ENCODE measurements at places on chromosomes 3 and 15. TPM values are rescaled to one million over a fixed set of nuclear protein-coding genes. Genes with fewer than 3 reads are reported as not detected.
A peak's percentile ranks its signal among the peaks of the same experiment; 100 is the strongest.

DNA sequence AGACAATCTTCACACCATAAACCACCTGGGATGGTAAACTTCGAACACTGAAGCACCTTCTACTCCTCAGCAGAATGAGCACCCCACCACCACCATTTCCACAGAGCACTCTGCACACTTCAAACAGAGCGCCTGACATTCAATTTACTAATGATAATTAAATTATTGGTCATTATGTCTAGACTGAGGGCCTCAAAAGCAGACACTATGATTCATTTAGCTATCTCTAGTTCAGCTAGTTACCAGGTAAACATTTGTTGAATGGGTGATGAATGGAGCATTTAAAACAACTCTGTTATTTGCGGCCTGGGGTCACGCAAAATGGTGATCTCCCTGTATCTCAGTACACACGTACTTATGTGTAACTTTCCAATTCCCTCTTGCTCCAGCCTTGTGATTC is 40.9 kb downstream of the ACAP2 start:
- no peaks in the 10 kb centered on the region for H3K36me3 ChIP-seq
- H3K4me1 ChIP-seq: no peaks in the 10 kb centered on the region
- DNase-seq: no peak

- no peaks in the 10 kb centered on the region for H3K27me3 ChIP-seq
- H3K27ac ChIP-seq: no peak overlapping the region
- no peak overlapping the region for H3K4me3 ChIP-seq
These were observed 51.6 kb downstream of the ZNF621 start for GRCh38 chr3:40576396-40576795.

GRCh38 chr3:2303566-2303965 is 204.9 kb downstream of the CNTN4 start:
- no peaks in the 10 kb centered on the region for H3K4me1 ChIP-seq
- no peaks in the 10 kb centered on the region for H3K27me3 ChIP-seq
- no peaks in the 10 kb centered on the region for H3K36me3 ChIP-seq
- no peak overlapping the region for H3K4me3 ChIP-seq
- DNase-seq: peak; percentile 76
- no peak overlapping the region for H3K27ac ChIP-seq

DNA sequence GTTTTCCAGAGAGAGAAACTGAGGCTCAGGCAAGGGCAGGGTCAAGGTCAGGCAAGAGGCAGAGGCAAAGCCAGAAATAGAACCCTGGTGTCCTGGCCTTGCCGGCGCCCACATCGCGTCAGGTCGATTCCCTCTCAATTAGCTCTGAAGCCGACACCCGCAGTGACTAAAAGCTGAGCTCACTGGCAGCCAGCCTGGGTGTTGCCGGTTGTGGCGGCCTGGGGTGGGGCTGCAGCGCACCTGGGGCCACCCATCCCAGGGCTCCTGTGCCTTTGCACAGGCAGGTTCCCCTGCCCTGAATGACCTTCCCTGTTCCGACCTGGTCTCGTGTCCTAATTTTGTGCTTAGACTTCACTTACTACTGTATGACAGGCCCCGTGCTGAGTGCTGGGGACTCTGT is 6.2 kb downstream of the SEMA3F start:
- H3K27ac ChIP-seq: no peak overlapping the region
- no peak for DNase-seq
- no peaks in the 10 kb centered on the region for H3K36me3 ChIP-seq
- peaks cover 12% of the 10 kb centered on the region for H3K27me3 ChIP-seq
- H3K4me1 ChIP-seq: peaks cover 43% of the 10 kb centered on the region

DNA sequence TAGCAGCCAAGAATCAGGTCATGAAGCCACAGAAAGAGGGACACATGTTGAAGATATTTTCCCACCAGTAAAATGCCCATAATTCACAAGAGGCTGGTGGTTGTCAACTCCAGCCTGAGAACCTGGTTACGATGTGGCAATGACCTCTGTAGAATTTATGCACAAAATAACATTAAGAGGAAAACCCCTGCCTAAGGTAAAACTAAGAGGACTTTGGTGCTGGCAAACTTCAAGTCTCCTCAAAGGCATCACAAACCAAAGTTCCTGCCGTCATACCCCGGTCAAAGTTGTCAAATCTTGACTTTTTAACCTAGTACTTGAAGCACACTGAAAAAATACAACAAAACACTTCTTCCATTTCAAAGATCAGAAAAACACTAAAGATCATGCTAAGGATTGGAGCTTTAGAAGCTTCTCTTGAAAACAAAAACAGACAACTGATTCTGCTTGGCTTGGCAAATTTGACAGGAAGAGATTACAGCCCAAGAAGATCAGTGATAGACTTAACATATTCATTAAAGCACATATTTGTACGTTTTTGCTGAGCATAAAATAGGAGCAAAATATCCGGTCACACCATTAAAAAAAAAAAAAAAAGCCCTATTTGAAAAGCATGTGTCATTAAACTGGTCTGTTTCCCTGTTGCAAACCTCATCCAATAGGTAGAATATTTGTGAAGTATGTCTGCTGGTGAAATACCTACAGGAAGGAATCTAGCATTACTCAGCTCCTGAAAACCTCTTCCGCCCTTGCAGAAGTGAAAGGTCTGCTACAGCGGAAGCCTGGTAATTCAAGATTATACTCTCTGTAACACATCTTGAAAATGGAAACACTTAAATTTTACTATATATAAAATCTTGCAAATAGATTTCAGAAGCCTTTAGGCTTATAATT is 22.8 kb downstream of the EIF4E3 start:
- H3K27me3 ChIP-seq: no peaks in the 10 kb centered on the region
- no peaks in the 10 kb centered on the region for H3K4me1 ChIP-seq
- no peak for DNase-seq

GRCh38 chr3:116233711-116234357 is 211.5 kb downstream of the LSAMP start:
- H3K4me1 ChIP-seq: no peaks in the 10 kb centered on the region
- no peaks in the 10 kb centered on the region for H3K36me3 ChIP-seq
- no peaks in the 10 kb centered on the region for H3K27me3 ChIP-seq
- no peak overlapping the region for H3K4me3 ChIP-seq

DNA sequence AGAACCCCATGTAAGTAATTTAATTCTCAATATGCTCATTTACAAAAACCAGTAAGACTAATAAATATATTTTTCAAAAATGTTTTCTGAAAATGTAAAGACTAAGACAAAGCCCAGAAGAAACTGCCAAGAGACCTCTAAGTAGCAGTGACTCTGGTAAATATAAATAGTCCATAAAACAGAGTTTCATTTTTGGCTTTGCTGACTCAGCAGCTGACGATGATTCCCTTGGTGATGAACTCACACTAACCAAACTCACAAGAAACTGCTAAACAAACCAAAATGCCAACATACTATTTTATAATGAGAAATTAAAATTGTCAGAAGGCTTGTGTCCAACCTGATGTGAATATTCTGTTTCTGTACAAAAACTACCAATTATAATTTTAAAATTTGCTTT is 31.5 kb upstream of the IMPG2 start:
- no peaks in the 10 kb centered on the region for H3K36me3 ChIP-seq
- H3K4me1 ChIP-seq: no peaks in the 10 kb centered on the region
- DNase-seq: no peak

DNA sequence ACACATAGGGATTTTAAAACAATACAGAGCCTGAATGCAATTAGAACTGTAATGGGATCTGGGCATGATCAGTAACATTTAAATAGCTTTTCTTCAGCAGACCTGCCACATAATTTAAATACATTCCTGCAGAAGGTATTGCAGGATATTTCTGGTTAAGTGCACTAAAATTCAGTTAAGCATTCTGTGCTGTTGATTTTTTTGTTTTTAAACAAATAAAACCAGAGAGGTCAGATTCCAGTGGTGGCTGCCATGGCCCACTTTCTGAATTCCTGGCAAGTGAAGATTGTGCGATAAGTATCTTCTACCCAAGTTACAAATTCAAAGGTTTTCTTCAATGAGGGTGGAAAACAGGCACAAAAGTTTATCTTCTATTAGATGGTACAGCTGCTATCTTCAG is 98.7 kb downstream of the RAP2B start:
- H3K27me3 ChIP-seq: no peaks in the 10 kb centered on the region
- H3K36me3 ChIP-seq: no peaks in the 10 kb centered on the region
- H3K27ac ChIP-seq: no peak overlapping the region
- DNase-seq: no peak

GRCh38 chr3:134597390-134597970 is 53.3 kb downstream of the KY start:
- H3K27ac ChIP-seq: no peak overlapping the region
- peaks cover 8% of the 10 kb centered on the region for H3K27me3 ChIP-seq
- H3K4me1 ChIP-seq: peaks cover 7% of the 10 kb centered on the region
- no peaks in the 10 kb centered on the region for H3K36me3 ChIP-seq

GRCh38 chr3:183253528-183254486 is 754 bp downstream of the B3GNT5 start:
- H3K36me3 ChIP-seq: no peaks in the 10 kb centered on the region
- no peaks in the 10 kb centered on the region for H3K27me3 ChIP-seq
- H3K4me1 ChIP-seq: peaks cover 7% of the 10 kb centered on the region
- H3K4me3 ChIP-seq: peak overlapping the region; percentile 95

GRCh38 chr3:17025594-17026139 is 140.9 kb downstream of the PLCL2 start:
- no peak overlapping the region for H3K27ac ChIP-seq
- H3K27me3 ChIP-seq: no peaks in the 10 kb centered on the region
- no peak for DNase-seq
- H3K36me3 ChIP-seq: no peaks in the 10 kb centered on the region
- H3K4me3 ChIP-seq: no peak overlapping the region
- no peaks in the 10 kb centered on the region for H3K4me1 ChIP-seq

- H3K27ac ChIP-seq: no peak overlapping the region
- H3K4me3 ChIP-seq: no peak overlapping the region
- H3K36me3 ChIP-seq: no peaks in the 10 kb centered on the region
- no peaks in the 10 kb centered on the region for H3K27me3 ChIP-seq
- H3K4me1 ChIP-seq: no peaks in the 10 kb centered on the region
These were observed 89.4 kb downstream of the RFTN1 start for GRCh38 chr3:16423947-16424673.

DNA sequence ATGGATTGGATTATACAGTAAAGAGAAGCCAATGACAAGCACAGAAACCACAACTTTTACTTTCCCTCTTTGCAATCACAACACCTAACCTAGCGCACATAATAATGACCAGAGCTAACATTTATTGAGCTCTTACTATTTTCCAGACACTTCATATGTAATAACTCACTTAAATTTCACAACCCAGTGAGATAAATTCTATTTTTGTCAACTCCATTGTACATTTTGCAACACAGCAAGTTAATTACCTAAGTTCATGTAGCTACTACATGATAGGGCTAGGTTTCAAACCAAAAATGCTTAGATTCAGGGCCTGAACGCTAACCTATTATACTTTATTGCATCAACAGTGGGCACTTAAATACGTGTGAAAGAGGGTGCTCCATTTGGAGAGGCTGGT is 89.5 kb downstream of the GADL1 start:
- no peak overlapping the region for H3K4me3 ChIP-seq
- no peaks in the 10 kb centered on the region for H3K36me3 ChIP-seq
- DNase-seq: no peak
- peaks cover 5% of the 10 kb centered on the region for H3K4me1 ChIP-seq

DNA sequence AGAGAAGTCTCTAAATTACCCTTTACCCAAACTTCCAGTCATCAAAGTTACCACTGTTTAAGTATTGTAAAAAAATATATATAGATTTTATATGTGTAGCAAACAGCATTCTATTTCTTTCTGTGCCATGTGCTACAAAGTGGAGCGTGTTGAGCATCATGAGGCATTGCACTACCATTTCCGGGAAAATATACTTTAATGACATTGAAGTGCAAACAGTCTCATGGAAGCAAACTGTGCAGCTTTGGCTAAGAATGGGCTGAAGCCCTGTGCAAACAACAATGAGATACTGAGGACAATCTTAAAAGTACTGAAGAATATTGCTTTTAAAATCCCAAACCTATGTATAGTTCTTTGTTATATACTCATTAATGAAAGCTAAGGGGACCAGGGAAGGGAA is 6.5 kb upstream of the RPL22L1 start:
- H3K27ac ChIP-seq: no peak overlapping the region
- no peak overlapping the region for H3K4me3 ChIP-seq
- H3K4me1 ChIP-seq: no peaks in the 10 kb centered on the region
- H3K27me3 ChIP-seq: no peaks in the 10 kb centered on the region

DNA sequence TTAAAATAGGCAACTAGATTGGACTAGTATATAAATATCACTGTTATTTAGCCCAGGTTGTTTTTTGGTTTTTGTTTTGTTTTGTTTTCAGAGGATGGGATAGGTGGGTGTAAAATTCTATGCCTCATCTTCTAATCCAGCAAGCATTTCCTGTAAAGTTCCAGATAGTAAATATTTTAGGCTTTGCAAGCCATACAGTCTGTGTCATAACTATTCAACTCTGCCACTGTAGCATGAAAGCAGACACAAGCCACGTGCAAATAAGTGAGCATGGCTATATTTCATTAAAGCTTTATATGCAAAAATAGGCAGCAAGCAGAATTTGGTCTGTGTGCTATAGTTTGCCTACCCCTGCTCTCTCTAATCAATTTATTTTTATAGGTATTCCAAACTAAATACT is 657.3 kb upstream of the TGFBR2 start:
- DNase-seq: no peak
- no peak overlapping the region for H3K4me3 ChIP-seq
- no peaks in the 10 kb centered on the region for H3K27me3 ChIP-seq

GRCh38 chr15:91471468-91471867 is 371.4 kb downstream of the SV2B start:
- no peaks in the 10 kb centered on the region for H3K4me1 ChIP-seq
- no peak overlapping the region for H3K4me3 ChIP-seq
- H3K27ac ChIP-seq: no peak overlapping the region
- no peak for DNase-seq

- H3K36me3 ChIP-seq: no peaks in the 10 kb centered on the region
- no peaks in the 10 kb centered on the region for H3K27me3 ChIP-seq
- DNase-seq: peak; percentile 78
- H3K4me1 ChIP-seq: no peaks in the 10 kb centered on the region
- no peak overlapping the region for H3K27ac ChIP-seq
These were observed 285.1 kb upstream of the MANF start for GRCh38 chr3:51099794-51100535.

DNA sequence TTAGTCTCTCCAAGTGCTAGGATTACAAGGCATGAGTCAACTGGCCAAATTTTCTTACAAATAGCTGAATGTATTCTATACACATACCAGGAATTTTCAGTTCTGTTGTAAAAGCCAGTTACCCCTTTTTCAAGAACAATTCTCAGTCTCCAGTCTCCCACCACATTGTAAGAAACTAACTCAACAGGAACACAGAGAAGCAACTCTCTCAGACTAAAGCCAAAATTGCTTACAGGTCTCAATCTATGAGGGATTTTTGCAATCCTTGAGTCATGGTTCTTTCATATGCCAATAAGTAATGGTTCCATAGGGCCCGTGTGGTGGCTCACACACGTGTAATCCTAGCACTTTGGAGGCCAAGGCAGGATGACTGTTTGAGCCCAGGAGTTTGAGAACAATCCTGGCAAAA is 8.5 kb downstream of the IP6K2 start:
- DNase-seq: no peak
- no peak overlapping the region for H3K4me3 ChIP-seq
- H3K36me3 ChIP-seq: no peaks in the 10 kb centered on the region
- H3K27me3 ChIP-seq: no peaks in the 10 kb centered on the region

GRCh38 chr3:101081446-101081845 is 88.2 kb upstream of the ABI3BP start:
- no peak for DNase-seq
- peaks cover 3% of the 10 kb centered on the region for H3K4me1 ChIP-seq
- no peak overlapping the region for H3K4me3 ChIP-seq
- no peaks in the 10 kb centered on the region for H3K36me3 ChIP-seq
- no peaks in the 10 kb centered on the region for H3K27me3 ChIP-seq

GXYLT2 gene
- total RNA-seq: 35.7 TPM

SFMBT1 gene
- 18.1 TPM for total RNA-seq

COLQ gene
- 0.27 TPM for total RNA-seq

LTK gene
- 0.83 TPM for total RNA-seq

PCSK6 gene
- 40.5 TPM for total RNA-seq

DLL4 gene
- 2.3 TPM for total RNA-seq

SPATA12 gene
- total RNA-seq: 0.08 TPM

CELSR3 gene
- total RNA-seq: 1.8 TPM

GOLGA6D gene
- not detected for total RNA-seq

AMOTL2 gene
- 71.4 TPM for total RNA-seq

MRPS11 gene
- total RNA-seq: 28.5 TPM

Data from hepatocyte (in vitro differentiated cells).